ENCODE measurements at places on chromosomes 4 and X.

GRCh38 chr4:183602557-183603027 is 56.4 kb downstream of the RWDD4 start:
- DNase-seq, result no peak

DNA sequence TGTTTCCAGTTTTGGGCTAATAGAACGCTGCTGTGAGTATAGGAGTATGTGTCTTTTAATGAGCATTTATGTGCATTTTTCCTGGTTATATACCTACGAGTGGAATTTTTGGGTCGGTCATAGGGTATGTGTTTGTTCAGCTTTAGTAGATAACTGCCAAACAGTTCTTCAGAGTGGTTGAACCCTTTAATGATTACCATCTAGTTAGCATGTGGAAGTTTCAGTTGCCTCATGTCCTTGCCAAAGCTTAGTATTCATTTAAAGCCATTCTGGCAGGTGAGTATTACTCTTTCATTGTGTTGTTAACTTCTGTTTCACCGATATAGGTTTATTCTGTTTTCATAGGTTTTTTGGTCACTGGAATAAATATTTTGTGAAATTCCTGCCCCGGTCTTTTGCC is 229.1 kb downstream of the ARHGAP10 start:
- DNase-seq, result no peak

GRCh38 chr4:86939729-86940575 is 5.1 kb downstream of the AFF1 start:
- DNase-seq, result no peak

DNA sequence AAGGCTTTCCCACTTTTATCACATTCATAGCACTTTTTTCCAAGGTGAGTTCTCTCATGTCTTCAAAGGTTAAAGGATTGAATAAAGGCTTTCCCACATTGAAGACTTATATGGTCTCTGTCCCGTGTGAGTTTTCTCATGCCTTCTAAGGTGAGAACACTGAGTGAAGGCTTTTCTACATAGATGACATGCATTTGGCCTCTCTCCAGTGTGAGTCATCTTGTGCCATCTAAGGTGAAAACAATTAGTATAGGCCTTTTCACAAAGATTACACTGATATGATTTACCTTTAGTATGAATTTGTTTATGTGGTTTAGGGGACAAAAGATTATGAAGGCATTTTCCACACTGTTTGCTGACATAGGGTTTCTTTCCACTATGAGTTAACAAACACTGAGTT is 21.2 kb downstream of the USP17L30 start:
- no peak for DNase-seq

DNA sequence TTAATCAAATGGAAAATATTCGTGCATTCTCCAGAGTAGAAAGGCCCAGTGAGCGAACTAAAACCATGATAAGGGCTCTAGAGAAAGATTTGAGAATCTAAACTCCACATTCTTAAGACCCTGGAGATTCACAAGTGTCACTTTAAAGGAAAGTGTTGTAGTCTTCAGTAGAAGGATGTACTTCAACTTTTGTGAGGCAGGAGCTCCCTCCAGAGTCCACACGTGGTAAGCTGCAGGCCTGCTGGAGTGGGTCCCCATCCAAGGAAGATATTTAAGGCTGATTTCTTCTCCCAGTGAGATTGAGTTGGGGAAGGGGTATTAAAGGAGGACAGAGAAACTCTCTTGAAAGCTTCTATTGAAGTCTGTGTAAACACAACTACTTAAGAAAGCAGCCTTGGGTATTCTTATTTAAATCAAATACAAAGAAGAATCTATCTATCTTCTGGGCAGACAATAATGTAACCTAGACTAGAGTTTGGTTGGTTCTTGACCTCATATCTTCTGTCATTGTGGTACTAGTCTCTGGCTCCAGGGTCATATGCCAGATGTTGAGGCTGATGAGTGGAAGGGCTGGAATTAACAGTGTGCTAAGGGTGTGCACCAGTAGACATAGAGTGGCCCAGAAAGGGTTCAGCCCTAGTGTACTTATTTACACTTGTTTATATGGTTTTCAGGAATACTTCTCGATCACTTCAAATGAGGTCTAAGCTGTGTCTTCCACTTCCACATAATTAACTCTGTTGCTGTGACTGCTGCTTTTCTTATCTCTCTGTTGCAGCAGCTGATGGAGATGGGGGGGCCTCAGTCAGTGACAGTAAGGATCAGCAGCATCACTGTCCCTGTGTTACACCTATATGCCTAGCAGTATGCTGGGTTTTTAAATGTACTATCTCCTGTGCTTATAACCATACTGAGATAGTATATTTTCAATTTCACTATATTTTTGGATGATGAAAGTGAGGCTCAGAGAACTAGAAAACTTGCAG is 76.1 kb downstream of the HMGB2 start:
- no peak for DNase-seq

GRCh38 chr4:16819652-16820051 is 78.8 kb downstream of the LDB2 start:
- no peak for DNase-seq

GRCh38 chr4:55568905-55569504 is 22.3 kb upstream of the CLOCK start:
- DNase-seq, result no peak

- no peak for DNase-seq
Observed at GRCh38 chr4:41358647-41359421, 102.1 kb downstream of the UCHL1 start.

- DNase-seq, result no peak
Observed at GRCh38 chr4:125735102-125735501, 420.3 kb downstream of the FAT4 start.

GRCh38 chrX:42954880-42955279 is 176.9 kb upstream of the PPP1R2C start:
- no peak for DNase-seq

GRCh38 chrX:132472397-132472796 is 16.4 kb downstream of the MBNL3 start:
- no peak for DNase-seq

DNA sequence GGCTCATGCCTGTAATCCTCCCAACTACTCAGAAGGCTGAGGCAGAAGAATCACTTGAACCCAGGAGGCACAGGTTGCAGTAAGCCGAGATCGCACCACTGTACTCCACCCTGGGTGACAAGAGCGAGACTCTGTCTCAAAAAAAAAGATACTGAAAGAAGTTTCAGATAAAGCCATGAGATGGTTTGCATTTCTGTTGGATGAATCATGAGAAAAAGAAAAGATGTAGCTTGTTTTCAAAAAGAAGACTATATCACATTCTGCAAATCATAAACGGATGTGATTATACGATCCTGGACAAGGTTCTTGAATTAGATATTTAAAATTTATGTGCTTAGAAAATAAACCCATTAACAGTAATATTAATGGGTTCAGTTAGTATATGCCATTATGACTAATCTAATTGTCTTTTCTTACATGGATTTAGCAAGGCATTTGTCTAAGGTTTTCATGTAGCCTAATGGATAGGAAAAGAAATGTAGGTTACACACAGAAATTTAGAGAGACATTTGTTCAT is 345.9 kb downstream of the SLC7A11 start:
- no peak for DNase-seq

- DNase-seq, result no peak
Observed at GRCh38 chr4:142361981-142362380, 484.1 kb downstream of the INPP4B start.

GRCh38 chr4:156248917-156249316 is 295.3 kb upstream of the CTSO start:
- DNase-seq, result no peak

- DNase-seq, result no peak
Observed at GRCh38 chr4:123031664-123032063, 109.3 kb upstream of the NUDT6 start.

GRCh38 chr4:52914051-52914605 is 52.0 kb downstream of the RASL11B start:
- no peak for DNase-seq

- no peak for DNase-seq
Observed at GRCh38 chr4:140595065-140595464, 26.3 kb upstream of the UCP1 start.

DNA sequence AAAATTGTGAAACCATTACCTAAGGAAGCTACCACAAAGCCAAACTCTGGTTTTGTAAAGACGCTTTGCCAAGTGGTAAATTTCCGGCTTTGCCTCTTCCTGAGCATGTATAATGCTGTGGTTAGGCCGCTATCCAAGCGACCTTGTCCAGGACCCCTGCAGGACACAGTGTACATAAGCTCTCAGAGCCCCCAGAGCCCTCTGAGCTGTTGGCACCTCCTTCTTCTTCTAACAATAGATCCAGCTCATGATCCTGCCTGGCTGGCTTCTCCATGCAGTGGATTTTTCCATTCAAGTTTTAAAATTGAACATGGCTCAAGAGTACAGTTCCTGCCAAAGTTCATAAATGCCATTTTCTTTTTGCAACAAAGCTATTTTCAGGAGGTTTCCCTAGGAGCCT is 326.7 kb downstream of the MAPK10 start:
- DNase-seq, result no peak

- no peak for DNase-seq
Observed at GRCh38 chr4:15104825-15105224, 102.5 kb downstream of the CPEB2 start.

DNA sequence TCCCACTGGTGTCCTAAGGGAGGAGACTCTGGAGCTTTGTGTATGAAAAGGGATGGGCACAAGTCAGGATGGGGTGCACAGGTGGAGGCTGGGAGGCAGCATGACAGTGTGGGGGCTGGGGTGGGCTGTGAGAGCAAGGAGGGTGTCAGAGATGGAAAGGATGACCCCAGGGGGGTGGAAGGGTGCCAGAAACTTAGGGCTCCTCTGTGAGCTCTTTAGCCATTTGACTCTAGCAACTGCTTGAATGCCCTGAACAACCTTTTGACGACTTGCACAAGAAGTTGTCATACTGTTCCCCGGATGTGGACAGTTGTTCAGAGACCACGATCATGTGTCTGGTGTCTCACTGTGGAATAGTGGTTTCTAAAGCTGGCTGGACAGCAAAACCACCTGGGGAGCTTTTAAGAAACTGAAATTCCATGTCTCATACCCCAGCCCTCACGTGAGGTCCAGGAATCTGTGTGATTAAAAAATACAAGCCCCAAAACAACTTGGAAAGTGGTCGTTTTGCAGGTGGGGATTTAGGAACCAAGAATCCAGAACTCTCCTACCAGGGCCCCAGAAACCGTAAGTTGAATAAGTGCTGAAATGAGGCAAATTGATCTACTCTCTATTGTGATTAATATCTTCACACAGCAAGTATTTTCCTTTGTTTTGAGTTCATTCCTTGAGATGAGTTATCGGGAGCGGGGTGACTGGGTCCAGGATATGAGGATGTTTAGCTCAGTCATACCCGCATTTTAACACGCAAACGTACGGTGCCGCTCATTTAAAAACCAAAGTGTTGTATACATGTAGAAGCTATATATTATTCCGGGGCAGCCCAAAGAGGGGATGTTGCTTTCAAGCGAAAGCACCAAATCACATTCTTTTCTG is 3.4 kb downstream of the RHOH start:
- DNase-seq, result no peak

DNA sequence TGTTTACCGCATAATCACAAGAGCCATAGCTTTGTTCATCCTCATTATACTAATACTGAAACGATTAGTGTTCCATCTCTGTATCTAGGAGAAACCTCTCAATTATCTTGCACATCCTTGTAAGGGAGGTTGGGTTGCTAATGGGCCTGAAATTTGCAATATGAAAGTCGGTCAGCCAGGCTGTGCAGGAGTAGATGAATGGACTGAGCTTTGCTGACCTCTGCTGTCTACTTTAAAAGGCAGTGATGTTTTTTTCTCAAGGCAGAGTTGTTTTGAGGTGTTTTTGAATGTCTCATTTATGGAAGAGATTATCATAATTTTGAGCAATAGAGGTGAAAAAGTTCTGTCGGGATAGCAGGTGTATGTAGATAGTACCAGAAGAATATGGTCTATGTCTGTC is 47.9 kb upstream of the LINC00632 start:
- no peak for DNase-seq

GRCh38 chr4:680091-680490 is 5.7 kb downstream of the MYL5 start:
- no peak for DNase-seq

DNA sequence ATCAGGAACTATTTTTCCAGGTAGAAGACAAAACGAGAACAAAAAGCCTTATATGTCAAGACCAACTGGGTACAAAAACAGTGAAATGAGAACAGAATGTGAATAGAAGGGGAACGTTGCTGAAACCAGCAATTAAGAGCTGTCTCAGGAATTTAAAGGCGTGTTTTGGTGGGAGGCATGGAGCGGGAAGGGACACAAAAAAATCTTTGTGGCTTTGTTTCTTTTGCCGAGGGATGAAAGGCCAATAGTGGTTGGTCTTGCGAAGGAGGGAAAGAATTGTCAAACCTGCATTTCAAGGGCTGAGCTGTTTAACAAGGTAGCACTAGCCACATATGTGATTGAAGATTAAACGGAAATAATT is 103.8 kb downstream of the USP46 start:
- DNase-seq, result no peak

DNA sequence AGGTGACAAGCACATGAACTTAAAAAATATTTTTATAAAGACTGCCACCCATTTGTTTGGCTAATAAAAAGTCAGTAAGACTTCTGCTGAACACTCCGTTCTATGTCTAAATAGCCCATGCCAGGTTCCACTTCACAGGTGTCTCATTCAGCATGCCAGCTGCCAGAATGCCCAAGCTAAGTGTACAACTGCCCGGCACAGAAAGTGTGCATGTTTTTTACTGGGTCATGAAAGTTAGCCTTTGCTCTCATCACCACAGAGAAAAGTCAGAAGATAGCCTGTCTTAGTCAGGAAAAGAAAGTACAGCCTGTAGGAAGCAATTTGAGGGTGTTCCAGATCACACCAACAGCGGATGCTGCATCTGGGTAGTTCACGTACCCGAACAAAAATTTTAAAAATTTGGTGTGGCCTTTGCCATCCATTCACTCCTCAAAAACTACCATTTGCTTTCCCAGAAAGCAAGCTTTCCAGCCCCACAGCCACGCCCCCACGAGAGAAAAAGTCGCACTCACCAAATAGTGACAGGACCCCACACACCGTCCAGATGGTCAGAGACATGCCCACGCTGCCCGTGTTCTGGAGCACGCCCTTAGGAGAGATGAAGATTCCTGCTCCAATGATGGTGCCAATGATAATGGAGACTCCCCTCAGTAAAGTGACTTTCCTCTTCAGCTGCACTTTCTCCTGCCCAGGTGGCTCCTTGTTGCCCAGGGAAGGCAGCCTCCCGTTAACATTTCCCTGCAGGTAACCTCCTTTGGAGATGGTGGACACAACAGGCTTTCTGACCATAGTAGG is 671 bp downstream of the SLC7A11 start:
- DNase-seq, result no peak
